ENCODE measurements at places on chromosomes 2 and 18. TPM values are rescaled to one million over a fixed set of nuclear protein-coding genes. Genes with fewer than 3 reads are reported as not detected.

DIPK1C gene
- not detected for total RNA-seq

MC5R gene
- not detected for total RNA-seq

DSG4 gene
- not detected for total RNA-seq

MARCHF4 gene
- 7.8 TPM for total RNA-seq

CCDC141 gene
- not detected for total RNA-seq

PTPN2 gene
- total RNA-seq = 20.5 TPM

Data from pericardium fibroblast (primary cell).